ENCODE measurements at places on chromosomes 6 and 20.

DNA sequence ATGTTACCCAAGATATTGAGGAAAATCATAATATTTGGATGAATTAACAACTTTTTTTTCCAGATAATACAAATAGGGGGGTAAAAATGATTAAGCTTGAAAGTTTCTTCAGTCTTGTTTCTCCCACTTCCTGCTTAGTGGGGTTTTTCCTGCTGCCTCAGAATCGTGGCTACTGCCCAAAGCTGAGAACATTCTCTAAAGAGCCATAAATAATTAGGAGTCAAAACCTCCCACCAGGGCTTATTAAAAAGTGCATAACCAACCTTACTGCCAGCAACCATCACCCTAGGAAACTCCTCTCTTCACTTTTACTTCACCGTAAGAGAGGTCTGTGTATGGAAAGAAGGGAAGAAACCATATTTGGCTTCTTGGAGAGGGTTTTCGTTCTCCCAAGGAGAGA is 9.0 kb upstream of the LCA5 start:
- no peak for DNase-seq

DNA sequence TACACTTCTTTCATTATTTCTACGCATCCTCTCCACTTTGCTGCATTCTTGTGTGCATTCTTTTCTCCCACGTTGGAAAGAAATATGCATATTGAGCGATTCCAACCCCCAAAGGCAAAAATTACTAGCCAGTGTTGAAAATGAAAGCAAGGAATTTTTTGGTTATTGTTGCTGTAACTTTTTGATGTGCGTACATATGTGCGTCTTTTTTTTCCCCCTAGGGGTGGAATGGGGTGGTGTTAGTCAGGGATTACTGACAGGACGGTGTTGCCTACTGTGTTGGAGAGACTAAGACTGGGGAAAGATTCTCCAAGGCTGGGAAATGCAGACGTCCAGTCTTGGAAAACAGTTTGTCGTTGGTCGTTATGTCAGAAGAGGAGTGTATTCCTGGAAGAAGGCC is 44.2 kb upstream of the ESR1 start:
- no peak for DNase-seq

- no peak for DNase-seq
Measured at GRCh38 chr6:159754959-159755914, 6.6 kb upstream of the ACAT2 start.

DNA sequence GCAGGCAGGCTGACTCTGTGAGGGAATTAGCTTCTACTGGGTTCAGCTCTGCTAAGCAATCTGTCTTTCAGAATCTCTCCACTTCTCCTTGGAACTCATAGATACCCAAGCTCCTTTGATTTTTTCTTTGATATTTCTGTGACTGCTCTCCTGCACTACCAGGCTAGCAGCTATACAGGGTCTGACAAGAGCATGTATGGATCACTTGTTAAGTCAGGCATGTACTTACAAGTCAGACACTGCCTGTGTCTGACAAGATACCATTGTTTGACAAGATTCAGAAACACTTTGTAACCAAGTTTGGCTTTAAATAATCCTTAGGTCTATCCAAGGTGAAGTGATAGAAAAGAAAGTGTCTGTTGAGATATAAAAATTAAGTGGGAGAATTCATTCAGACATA is 79.5 kb downstream of the SESN1 start:
- DNase-seq: no peak

DNA sequence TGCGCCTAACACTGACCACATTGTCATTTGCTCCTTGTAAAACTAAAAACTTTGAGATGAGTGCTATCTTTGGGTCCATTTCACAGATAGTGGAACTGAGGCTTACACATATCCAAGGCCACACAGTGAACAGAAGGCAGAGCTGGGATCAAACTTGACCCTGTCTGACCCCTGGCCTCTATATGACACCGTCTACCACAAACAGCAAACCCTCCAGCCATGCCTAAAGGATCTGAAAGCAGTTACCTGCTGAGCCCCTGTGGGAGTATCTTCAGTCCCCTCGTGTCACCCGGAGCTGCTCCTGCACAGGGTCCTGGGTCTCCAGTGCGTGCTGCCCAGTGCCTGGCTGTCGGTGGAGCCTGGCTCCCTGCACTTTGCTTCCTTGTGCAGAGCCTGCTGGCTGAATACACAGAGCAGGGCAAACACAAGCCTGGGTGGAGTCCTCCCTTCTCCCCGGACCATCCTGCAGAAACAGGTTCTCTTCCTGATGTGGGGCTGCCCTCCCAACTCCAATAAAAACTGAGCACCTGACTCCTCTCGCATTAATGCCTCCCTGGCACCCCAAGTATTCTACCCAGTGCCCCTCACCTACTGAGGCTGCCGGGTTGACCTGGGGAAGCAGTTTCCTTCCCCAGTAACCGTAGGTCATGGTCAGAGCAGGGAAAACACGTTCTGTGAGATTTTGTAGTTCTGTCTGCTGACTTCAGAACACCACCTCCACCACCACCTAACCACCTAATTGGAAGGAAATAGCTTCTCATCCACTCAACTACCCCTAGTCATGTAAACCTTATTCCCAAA is at the start of gene BCAS1:
BCAS1 (minus strand) TSS at position 408 of the 801 bp plus-strand sequence. CDS start 11,876 bp downstream, outside the sequence.
- DNase-seq: no peak

- no peak for DNase-seq
Measured at GRCh38 chr6:139625998-139626975, 251.8 kb upstream of the CITED2 start.

GRCh38 chr6:70957284-70957617 is 391 bp upstream of the B3GAT2 start:
- DNase-seq: no peak
